ENCODE measurements at places on chromosomes 12 and 14.

GRCh38 chr12:112908548-112908947, 1.8 kb downstream of the OAS1 start:
- DNase-seq: no peak

GRCh38 chr12:96108321-96108720, 72.9 kb upstream of the LTA4H start:
- no peak for DNase-seq

DNA sequence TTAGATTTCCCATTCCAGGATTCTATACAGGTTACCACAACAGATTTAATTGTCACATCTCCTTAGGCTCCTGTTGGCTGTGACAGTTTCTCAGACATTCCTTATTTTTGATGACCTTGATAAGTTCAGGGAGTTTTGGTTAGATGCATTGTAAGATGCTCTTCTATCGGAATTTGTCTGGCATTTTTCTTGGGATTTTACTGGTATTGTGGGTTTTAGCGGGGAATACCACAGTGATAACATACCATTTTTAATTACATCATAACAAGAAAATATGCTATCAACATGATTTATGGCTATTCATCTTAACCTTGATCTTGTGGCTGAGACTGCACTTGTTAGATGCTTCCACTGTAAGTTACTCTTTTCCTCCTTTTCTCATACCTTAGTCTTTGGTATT, 217.5 kb upstream of the PPFIA2 start:
- DNase-seq: no peak

- DNase-seq: no peak
Measured at GRCh38 chr12:87116780-87117179, 860.6 kb upstream of the MGAT4C start.

GRCh38 chr14:79708426-79709388, 502.6 kb downstream of the DIO2 start:
- DNase-seq: no peak

- peak; percentile 33 for DNase-seq
Measured at GRCh38 chr12:6646276-6647082, 753 bp downstream of the ACRBP start.

- no peak for DNase-seq
Measured at GRCh38 chr12:79317179-79317847, 373.5 kb downstream of the PAWR start.

DNA sequence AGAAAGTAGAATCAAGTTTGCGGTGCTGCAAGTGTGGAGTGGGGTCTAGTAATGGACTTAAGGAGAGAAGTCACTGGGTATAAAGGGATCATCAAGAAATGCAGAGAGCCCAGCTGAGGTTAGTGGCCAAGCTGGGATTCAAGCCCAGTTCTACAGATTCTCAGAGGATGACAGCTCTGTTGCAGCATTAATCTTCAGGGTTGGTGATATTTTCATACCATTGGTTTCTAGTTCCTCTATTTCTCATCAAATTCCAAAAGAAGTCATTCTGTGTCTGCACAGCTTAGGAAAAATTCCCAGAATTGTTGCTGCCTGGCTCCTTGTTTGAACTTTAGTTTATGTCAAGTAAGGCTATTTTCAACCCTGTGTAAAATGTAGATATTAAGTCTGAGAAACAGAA, 169.5 kb upstream of the NTF3 start:
- DNase-seq: no peak

DNA sequence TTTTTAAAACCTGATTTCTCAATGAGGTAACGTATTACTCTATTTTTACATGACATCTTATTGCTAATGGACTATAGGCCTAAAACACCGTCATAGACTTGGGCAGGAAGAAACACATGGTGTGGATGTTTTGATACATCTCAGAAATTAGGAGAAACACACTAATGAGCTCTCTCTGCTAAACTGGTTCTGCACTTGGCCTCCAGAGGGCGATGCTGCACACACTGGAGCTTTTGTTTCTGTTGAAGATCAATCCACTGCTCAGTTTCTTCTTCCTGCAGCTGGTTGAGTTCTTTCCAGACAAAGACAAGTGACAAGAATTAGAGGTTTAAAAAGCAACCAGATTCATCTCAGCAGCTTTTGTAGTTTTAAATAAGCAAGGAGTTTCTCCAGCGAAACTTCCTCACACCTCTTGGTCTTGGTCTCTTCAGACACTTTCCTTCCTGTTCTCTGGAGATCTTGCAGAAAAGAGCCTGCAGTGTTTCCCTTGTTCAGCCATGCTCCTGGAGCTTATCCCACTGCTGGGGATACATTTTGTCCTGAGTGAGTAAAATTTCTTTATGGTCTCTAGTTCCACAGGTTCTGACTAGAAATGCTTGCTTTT, 178.5 kb upstream of the OR4E1 start:
- DNase-seq: peak; percentile 77

- no peak for DNase-seq
Measured at GRCh38 chr14:23454445-23454856, 15.1 kb upstream of the NGDN start.

- no peak for DNase-seq
Measured at GRCh38 chr12:48586361-48586760, 16.5 kb upstream of the LALBA start.

DNA sequence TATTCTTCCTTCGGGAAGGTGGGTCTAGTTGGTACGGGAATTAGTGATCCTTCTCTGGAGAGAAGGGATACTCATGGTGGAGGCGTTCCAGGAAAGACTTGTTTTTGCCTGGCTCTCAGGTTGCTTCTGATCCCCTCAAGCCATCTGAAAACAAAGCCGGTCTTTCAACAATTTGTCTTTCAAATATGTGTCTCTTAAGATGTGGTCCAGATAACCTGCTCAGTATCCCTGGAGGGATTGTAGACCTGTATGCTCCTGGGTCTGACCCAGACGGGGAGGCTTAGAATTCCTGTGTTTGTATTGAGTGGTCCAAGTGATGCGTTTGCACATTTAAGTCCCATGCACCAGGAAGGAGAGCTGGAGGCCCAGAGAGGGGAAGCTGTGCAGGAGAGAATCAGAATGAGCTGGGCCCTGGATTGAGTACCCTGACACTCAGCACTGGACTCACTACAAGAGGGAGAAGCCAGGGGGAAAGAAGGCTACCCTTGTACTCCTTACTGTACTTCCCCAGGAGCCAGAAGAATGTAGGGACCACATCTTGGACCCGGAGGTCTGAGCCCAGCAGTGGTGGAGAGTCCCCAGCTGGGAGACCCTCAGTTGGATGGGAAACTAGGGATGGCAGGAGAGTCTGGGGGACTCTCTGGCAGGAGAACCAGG, 40.4 kb downstream of the ERH start:
- DNase-seq: no peak

- no peak for DNase-seq
Measured at GRCh38 chr12:11482955-11483354, 87.6 kb upstream of the PRB2 start.

DNA sequence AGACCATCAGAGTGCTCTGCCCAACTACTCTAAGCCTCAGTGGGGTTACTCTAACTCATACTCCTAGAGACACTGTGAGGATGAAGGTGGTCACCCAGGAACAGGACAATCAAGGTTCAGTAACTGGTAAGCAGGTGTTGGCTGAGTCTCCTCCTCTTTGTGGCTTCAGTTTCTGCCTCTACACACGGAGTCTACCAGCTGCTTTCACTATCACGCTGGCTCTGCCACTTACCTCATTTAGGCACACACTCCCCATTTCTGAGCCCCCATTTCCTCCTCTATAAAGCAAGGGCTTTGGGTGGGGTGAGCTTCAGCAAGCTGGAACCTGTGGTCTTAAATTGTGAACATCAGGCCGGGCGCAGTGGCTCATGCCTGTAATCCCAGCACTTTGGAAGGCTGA, 7.3 kb upstream of the TCHP start:
- DNase-seq: no peak

DNA sequence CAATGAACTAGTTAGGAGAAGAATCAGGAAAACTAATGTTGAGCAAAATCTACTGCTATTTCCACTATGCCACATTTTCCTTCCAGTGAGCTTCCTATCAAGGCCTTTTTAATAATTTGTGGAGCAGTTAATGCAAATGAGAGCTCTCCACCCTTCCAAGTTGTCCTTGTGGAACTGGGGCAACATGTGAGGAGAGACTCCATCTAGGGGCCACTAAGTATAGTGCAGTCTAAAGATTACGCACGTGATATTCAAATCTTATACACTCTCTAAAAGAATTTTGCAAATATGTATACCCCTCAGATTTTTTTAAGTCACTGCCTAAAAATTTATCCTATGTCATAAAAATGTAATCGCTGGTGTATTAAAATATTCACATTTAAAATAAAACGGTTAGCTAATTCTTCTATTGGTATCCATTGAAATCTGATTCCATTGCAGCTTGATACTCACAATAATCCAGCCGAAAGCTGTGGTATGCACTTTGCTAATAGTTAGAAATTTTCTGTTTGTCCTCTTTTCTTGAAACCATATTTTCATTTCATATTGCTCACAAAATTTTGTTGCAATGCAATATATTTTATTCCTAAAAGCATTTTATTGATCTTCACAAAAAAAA, 100.1 kb downstream of the PAH start:
- no peak for DNase-seq

DNA sequence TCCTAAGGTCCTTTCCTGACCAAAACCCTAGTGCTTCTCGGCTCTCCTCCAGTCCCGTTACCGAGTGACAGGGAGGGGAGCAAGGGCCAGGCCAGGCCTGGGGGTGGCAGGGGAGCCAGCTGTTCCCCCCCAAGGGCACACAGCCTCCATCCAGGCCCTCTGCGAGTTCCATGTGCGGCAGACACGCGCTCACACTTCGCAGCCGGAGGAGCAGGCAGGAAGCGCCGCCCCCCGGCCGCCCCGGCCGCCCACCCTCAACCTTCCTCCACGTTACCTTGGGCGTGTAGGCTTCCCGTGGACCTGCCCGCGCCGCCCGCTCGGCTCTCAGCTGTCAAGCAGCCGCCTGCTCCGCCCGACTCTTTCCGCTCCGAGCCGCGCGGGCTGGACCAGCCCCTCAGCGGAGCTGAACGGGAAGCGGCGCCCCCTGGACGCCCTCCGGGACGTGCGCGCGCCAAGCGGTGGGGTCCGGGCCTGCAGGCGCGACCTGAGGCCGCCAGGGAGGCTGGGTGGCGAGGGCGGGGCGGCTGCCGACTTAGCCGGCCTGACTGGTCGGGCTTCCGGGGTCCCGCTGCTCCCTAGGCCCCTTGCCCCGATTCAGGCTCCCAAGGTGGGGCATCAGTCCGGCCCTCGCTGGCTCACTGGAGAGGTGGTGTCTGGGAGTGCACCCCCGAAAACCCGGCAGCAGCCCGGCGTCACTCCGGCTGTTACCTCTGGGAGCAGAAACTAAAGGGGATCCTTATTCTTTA, at the start of gene CRACR2A:
Gene CRACR2A, minus strand, starts transcription at position 369 of the 746 bp plus-strand sequence. CDS start 56,110 bp downstream, outside the sequence.
- peak; percentile 87 for DNase-seq

DNA sequence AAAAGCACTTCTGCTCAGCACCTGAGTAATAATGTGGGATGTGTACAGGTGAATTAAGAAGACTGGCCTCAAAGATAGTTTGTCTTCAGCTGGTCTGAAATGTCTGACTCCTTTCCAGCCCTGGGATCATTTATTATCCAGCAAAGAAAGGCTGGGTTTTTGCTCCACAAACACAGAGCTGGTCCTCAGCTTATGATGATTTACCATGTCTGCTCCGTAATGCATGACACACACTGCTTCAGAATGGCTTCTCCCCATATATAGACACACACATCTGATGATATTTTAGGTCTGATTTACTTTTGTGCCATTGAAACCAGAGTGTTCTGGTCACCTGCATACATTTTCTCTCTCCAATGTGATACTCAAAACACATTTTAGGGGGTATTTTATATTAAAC, 225.0 kb downstream of the SLC25A21 start:
- DNase-seq: no peak

GRCh38 chr14:101006008-101006407, 102.5 kb upstream of the RTL1 start:
- no peak for DNase-seq

GRCh38 chr12:51242120-51242519, 3.5 kb downstream of the DAZAP2 start:
- no peak for DNase-seq

DNA sequence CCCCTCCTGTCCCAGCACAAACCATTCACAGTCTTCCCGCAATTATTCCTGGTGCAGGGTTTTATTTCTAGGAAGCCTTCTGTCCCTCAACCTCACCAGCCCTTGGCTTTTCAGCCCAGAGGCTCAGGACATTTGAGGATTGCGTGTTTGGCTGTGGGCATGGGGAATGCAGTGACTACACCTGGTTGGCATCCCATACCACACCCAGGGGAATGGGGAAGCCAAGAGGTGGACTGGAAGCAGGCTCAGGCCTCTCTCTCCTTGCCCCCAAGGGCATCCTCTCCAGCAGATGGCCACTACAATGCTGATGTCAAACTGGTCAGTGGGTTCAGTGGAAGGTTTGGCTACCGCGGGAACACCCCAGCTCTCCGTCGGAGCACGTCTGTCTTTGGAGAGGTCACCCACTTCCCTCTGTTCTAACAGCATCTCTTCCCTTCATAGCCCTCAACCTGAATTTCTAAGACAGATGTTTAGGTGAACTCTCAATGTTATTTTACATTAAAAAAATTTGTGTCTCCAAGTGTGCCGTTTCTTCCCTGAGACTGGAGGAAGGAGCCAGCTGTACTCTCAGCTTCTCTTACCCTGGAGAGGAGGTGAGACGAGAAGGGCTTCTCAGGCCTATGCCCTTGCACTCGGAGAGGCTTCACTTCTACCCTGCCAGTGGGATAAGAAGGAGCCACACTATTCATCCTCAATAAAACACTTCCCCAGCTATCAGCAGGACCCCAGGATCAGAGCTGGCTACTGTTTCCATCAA, 35.5 kb downstream of the DCAF4 start:
- no peak for DNase-seq

DNA sequence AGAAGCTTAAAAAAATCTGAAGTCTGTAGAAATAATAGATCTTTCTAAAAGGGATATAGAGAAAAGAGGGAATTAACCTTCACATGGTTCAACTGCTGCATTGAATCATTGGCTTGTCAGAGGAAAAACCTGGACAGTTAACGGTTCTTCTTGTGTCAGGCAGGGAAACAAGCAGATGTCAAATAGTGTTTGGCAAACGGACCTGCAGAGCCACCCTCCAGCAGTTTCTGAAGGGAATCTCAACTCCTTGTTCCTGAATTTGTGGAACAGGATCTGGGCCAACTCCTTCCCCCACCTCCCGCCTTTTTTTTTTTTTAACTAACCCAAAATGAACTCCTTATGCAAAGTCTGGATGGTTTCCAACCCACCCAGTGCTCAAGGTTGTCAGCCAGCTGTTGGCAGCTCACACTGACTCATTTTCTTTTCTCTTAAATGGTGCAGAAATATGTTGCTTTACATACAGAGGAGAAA, 187.3 kb downstream of the CAND1 start:
- no peak for DNase-seq

DNA sequence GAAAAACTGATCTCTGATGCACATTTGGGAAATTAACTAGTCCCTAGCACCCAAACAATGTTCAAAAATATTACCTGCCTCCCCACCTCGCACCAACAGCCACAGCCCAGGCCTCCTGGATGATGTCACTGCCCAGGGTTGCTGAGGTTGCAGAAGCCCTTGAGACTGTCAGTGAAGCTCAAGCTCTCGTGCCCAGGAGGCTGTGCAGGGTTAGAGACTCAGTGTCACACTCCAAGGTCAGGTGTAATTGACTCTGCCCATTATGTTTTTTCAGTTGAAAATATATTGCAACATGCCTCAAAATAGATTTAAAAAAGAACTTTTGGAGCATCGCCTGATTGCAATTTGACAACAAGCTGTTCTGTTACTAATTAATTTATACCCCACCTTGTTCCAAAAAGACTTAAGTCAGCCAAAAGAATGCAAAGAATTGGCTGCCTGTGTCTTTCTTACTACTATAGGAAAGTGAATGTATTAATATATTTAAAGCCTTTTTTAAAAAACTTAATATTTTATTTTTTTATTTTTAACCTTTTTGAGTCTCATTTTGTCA, 72.3 kb downstream of the CMAS start:
- no peak for DNase-seq

GRCh38 chr12:1429980-1430379, 164.4 kb downstream of the FBXL14 start:
- no peak for DNase-seq

- no peak for DNase-seq
Measured at GRCh38 chr14:65564370-65564769, 151.8 kb downstream of the FUT8 start.

Data from WTC11 (cell line).